GM12878 (cell line): ENCODE measurements at places on chromosomes 12 and 14. TPM values are rescaled to one million over a fixed set of nuclear protein-coding genes. Genes with fewer than 3 reads are reported as not detected.

Gene ADAM21
- 0.15 TPM in 1 of 2 replicates, not detected in the other for total RNA-seq

DNA sequence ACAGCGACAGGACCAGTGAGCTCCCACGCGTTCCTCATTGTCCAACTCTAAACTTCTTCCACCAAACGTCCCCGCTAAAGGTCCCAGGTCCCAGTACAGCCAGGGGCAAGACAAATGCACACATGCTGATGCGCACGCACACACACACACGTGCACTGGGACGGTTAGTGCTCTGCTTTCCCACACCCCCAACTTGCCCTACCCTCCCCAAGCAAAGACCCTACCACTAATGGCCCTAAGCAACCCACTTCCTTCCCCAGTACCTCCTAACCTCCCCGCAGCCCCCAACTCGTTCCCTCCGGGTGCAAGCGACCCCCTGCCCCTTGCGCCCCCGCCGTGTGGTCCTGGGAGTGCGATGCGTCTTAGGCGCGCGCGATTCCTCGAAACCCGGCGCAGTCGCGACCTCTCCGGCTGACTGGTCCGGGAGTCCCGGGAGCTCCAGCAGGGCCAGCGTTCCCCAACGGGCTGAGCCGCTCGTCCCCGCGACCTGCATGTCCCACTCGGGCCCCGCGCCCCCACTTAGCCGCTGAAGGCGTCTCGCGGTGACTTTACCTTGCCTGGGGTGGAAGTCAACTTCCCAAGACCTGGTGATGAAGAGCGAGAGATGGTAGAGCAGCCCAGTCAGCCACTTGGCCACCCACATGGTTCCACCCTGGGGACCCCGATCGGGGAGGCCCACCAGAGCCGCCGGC lies 578 bp downstream of the ADAMTS20 start:
- no peak for DNase-seq

GRCh38 chr14:51285120-51285519 lies 45.1 kb downstream of the TMX1 start:
- peak; percentile 30 for DNase-seq

- DNase-seq = no peak
Measured at GRCh38 chr12:76547526-76547925, 12.0 kb downstream of the OSBPL8 start.

Gene FAM181A
- not detected in 2 replicates for total RNA-seq

DNA sequence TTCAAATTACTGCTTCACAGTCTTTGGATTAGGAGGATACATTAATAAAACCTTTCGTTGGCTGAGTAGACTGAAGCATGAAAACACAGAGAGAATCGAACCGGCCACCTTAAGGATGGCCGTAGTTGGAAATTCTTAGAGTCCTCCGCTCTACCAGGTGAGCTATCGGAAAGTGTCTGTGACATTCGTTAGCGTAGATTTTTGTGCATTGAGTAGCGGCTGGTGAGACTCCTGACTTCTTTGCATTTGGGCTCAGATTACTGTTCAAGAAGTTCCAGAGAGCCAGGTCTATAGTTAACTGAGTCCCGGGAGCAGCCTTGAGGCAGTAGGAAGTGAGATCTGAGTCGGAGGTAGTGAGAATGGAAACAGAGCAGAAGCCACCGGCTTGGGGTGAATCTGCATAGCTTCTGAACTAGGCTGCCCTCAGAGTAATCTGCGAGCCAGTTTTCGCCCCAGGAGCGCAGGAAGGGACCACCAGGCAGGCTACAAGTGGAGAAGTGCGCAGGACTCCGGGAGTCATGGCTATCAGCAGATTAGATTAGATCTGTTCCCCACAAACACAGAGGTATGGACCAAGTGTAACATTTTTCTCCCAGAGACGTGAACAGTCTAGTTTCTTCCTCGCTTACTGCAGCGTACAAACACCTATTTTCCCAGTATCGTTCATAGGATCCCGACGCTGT lies 11.0 kb downstream of the OR6S1 start:
- no peak for DNase-seq

DNA sequence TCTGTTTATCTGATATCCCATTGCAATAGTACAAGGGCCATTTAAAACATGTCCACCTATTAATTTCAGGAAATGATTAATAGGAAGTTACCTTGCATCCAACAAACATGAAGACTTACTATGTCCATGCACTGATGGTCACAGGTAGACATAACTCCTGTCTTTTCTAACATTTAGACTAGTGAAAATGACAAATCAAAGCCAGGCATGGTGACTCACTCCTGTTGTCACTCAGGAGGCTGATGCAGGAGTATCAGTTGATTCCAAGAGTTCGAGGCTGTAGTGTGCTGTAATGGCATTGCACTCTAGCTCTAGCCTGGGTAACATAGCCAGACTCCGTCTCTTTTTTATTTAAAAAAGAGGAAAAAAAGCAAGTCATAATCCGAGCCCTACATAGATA lies 14.8 kb downstream of the HSP90B1 start:
- DNase-seq = no peak

GRCh38 chr14:61025251-61026223 lies 44.5 kb downstream of the SLC38A6 start:
- no peak for DNase-seq

DNA sequence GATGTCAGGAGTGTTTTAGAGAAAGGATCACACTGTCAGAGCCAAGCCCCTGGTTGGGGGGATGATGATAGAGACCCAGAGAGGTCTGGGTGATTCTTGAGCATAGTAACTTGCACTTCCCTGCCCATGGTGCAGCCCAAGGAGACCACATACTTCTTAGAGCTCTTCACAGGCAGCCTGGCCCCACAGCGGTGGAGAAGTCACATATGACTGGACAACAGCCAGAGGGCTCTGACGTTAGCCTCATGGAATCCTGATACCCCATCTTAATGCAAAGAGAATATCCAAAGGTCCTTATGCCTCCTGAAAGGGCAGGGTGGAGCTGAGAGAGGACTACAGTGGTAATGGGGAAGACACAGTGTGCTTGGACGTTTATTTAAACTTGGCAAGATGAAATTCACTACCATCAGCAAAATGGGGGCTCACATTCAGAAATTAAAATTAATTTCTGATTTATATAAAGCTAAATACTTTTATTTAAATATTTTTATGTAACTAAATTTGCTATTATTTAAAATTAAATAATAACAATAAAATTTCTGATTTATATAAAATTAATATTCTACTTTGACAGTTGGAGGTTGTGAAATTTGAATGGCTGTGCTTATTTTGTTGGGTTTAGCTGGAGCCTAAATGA lies 131.3 kb downstream of the KTN1 start:
- no peak for DNase-seq

Gene NRIP2
- total RNA-seq = not detected in 2 replicates

DNA sequence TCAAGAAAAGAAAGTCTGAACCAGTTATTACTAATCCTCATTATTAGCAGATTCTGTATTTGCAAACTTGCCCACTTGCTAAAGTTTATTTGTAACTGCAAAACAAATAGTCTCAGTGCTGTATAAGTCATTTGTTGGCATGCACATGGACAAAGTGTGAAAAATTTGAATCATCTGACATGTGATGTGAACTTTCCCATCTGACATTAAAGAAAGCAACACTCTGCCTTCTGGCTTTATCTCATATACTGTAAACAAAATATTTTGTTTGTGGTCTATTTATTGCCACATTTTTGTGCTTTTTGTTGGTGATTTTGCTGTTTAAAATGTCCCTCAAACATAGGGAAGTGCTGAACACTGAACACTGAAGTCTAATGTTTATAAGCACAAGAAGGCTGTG lies 513.8 kb downstream of the RPL10L start:
- DNase-seq = no peak

- no peak for DNase-seq
Measured at GRCh38 chr14:95741781-95742180, 27.9 kb upstream of the TCL1A start.

- DNase-seq = no peak
Measured at GRCh38 chr12:116799955-116800354, 61.8 kb downstream of the RNFT2 start.

- no peak for DNase-seq
Measured at GRCh38 chr12:94149119-94149780, 873 bp downstream of the PLXNC1 start.

DNA sequence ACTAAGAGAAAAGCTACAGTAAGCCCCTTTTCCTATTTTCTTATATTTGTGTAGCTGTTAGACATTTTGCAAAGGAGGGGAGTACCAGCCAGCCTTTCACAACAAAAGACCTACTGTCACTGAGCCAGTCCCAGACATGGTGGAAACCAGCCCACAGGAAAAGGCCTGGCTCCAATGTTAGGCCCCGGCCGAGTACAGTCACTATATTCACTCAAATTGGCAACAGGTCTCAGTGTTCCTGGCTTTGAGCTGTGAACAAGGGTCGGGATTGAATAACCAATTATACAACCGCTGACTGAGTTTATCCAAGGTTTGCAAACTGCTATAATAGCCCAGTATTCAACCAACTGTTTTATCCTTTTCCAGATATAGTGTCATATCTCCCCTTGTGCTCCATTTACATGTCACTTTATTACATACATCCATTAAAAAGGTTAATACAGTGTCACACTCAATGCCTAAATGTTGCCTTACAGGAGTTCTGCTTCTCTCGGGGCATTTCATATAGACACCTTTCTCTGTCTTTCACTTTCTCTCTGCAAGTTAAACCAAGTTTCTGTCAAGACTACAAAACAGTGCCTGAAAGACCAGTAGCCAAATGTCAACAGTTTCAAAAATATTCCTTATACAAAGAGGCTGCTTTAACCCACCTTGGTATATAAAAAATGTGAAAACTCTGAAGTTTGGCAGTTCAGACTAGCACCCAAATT lies 178.1 kb downstream of the SOX5 start:
- no peak for DNase-seq

Gene HOXC9
- not detected in 2 replicates for total RNA-seq

GRCh38 chr14:60357551-60358149 lies 108.6 kb downstream of the PPM1A start:
- no peak for DNase-seq

DNA sequence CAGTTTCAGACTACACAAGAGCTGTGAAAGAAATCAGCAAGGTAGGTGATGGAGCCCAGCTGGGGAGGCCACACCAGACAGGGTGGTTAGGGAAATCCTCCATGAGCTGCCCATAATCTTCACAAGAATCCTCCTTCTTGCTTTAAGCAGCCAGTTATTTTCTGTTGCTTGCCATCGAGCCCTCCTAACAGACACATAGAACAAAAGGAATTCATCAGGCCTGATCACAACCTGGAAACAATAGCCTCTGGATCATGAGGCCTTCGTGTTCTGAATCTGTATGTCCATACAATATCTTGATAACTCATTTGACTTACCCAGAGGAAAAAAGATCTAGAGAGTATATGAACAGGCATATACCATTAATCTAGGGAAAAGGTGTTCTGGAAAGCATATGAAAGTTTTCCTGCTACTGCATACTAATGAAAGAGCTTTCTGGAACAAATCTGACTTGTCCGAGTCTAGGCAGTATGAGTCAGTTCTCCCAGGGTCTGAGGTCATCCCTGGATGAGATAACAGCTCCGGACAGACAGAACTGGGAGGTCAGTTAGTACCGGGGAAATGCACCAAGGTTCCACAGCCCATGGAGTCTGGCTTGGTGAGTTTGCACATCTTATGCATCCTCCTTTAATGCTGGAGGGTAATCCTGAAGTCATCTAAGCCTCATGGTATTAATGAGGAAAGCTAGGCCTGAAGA lies 52.8 kb upstream of the ELK3 start:
- DNase-seq = no peak

- DNase-seq = no peak
Measured at GRCh38 chr12:114406984-114407841, 1.3 kb upstream of the TBX5 start.
